ENCODE measurements at places on chromosomes 1 and 21.

- no peak for DNase-seq
Measured at GRCh38 chr1:194846488-194846887, 1660.1 kb upstream of the B3GALT2 start.

DNA sequence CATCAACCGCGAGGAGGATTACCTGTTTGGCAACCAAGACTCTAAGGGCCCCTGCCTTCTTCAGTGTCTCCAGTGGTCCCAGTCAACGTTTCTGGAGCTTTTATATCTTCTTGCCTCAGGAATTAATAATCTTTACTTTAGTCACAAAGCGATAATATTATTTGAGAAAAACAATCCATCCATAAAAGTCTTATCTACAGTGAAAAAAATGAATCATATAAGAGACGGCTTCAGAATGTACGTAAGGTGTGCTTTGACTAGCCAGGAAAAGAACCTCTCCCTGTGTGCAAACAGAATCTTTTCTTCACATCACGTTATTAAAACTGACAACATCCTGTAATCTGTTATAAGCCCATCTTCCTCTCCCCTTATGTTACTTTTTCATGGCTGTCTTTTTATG, at the start of gene REG4:
Gene REG4 (minus strand): TSS at position 74 of the 400 bp plus-strand sequence. CDS start 2,691 bp downstream, outside the sequence.
- no peak for DNase-seq

DNA sequence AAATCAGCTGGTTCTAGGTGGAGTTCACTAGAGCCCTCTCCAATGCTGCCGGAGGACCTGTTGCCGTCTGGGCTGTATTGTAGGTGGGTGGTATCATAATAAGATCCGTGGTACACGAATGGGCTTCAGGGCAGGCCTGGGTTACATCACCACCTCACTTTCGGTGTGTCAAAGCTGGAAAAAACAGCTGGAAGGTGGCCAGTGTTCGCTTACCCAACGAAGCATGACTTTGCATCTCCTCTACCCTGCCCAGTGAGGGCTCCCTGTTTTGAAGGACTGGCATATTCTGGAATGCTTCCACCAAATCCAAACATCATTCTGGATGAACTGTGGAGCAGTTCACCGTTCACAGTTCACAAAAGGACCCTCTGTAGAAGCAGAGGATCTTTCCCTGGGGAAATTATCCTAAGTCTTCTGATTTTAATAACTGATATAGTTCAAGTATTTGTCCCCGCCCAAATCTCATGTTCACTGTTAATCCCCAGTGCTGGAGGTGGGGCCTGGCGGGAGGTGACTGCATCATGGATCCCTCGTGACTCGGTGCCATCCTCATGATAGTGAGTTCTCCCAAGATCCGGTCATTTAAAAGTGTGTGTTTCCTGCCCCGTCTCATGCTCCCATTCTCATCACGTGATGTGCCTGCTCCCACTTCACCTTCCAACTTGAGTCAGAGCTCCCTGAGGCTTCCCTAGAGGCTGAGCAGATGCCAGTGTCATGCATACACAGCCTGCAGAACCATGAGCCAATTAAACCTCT, 429.0 kb downstream of the KIF26B start:
- peak; percentile 75 for DNase-seq

- DNase-seq = peak; percentile 32
Measured at GRCh38 chr1:44354268-44354839, 703 bp downstream of the ERI3 start.

- no peak for DNase-seq
Measured at GRCh38 chr21:32131164-32131563, 147.7 kb downstream of the MIS18A start.

DNA sequence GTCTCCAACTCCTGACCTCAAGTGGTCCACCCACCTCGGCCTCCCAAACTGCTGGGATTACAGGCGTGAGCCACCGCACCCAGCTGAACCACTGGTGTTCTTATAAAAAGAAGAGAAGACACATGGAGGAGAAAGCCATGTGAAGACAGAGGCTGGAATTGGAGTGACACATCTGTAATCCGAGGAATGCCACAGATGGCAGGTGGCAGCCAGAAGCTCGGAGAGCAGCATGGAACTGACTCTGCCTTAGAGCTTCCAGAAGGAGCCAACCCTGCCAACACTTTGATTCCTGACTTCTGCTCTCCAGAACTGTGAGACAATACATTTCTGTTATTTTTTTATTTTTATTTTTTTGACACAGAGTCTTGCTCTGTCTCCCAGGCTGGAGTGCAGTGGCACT, 59.0 kb upstream of the ATP2B4 start:
- no peak for DNase-seq

DNA sequence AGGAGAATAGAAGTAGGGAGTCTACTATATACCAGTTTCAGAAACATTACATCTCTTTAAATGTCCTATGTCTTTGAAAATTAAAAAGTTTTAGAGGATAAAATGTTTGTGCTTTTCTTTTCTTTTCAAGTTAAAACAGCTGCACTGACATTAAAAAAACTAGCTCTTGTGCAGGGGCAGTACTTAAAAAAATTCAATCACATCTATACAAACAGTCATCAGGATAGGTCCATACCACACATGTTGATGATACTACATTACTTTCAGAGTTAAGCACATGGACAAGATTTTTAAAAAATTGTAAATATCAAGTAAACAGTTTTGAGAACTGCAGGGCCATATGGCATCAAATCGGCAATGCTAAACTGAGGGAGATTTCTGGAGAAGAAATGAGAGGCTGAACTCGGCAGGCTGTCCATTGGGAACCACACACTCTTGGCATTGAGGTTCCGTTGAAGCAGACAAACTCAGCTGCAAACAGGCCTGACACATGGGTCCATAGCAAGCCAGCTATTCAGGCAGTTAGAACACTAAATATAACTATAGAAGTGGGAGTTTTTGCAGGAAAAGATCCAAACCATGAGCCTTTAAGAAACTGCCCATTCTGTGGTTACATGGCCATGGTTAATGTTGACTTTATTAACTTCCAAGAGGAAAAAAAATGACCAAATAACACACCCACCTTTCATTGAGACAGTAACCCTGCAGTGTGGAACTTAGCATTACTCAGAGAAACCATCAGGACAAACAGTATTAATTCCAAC, 84.5 kb upstream of the BCL10 start:
- peak; percentile 71 for DNase-seq

- DNase-seq = no peak
Measured at GRCh38 chr1:244397131-244397530, 54.6 kb downstream of the ADSS2 start.

DNA sequence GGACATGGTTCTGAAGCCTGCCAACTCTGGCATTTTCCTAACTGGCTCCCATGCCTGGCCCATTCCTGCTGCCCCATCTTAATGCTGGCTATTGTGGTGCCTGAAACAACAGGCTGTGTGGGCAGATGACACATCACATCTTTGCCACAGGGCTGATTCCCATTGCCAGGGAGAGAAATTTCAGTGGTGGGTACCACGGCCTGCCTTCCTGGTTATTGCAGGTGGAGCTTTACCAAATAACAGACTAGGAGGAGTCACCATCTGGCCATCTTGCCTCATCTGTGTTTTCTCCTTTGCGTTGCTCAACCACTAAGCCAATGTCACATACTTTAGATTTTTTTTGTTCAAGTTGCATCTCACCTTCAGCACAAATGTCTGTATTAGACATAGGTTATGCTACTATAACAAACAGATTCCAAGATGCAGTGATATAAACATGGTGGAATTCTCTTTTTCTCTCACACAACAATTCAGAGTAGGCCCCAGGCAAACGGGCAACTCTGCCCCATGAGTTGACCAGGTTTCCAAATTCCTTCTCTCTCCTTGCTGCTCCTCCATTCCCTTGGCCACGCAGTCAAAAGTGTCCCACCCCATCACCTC, 14.1 kb downstream of the CDA start:
- DNase-seq = peak; percentile 64

- no peak for DNase-seq
Measured at GRCh38 chr1:6965083-6965934, 180.1 kb downstream of the CAMTA1 start.

GRCh38 chr1:224454402-224455055, 19.9 kb upstream of the WDR26 start:
- no peak for DNase-seq

DNA sequence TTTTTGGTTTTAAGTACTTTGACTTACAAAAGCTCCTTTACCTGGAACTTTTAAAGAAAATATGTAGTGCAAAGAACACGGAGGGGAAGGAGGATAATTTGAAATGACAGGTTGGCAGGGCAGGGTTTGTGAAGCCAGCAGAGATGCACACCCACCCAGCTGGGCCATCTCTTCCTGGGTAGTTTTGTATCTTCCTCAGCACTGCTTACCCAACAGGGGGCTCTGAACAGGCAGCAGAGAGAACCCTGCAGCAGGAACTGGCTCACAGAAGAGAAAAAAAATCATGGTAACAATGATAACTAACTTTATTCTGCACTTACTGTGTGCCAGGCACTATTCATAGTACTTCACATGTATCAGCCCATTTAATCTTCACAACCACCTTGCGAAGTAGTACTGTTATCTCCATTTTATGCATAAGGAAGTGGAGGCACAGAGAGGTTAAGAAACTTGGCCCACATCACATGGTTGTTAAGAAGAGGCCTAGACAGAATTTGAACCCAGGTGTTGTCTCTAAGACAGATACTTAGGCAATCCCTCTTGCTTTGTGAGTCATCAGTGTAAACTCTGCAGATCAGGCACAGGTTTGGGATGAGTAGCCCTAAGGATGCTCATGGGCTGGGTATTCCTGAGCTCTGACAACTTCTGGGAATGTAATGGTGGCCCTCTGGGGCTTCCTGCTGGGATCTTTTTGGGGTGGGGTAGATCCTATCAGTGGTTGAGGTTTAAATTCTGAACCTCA, 60.8 kb downstream of the ELK4 start:
- no peak for DNase-seq

DNA sequence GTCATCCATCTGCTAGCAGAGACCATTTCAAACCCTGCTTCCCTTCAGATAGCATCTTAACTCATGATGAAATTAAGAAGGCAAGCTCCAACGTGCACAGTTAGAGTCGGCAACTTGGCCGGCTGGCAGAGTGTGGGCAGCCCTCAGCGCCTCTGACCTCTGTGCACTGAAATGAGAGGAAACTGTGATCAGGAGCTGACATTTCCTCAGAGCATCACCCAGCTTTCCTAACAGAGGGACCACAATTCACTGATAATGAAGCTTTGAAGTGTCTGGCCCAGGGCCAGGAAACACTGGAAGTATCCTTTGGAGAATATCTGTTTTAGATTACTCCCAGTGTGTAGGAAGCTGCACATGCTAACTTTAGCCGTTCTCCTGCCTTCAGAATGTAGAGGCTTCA, 145.0 kb upstream of the ZC3H11B start:
- DNase-seq = peak; percentile 66

- no peak for DNase-seq
Measured at GRCh38 chr21:18228060-18228739, 16.4 kb upstream of the CHODL start.

- DNase-seq = no peak
Measured at GRCh38 chr1:20051218-20051829, 18.7 kb upstream of the PLA2G5 start.

DNA sequence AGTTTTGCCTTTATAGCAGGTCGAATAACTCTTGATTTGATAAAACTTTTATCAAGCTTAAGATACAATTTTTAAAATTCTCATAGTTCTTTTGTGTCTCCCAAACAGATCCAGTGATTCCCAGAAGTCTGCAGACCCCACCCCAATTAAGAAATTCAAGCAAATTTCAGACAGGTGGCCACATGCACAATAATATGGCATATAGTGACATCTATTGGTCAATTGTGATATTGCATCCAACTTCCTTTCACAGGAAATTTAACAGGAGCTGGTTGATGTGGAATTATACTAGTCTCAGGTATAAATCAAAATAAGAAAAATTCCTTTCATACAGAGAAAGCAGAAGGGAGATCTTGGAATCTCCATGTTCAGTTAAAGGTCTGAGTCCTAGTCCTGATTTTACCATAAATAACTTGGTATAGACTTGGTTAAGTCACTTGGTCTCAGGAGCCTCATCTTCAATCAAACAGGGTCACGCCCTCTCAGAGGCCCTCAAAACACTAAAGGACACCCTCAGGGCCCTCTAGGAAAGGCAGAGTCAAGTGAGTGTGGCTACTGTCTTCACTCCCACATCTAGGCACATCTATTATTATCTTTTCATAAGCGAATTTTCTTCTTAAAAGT, 24.1 kb downstream of the PIGM start:
- DNase-seq = peak; percentile 23

- no peak for DNase-seq
Measured at GRCh38 chr21:32966120-32966519, 59.6 kb upstream of the OLIG2 start.

DNA sequence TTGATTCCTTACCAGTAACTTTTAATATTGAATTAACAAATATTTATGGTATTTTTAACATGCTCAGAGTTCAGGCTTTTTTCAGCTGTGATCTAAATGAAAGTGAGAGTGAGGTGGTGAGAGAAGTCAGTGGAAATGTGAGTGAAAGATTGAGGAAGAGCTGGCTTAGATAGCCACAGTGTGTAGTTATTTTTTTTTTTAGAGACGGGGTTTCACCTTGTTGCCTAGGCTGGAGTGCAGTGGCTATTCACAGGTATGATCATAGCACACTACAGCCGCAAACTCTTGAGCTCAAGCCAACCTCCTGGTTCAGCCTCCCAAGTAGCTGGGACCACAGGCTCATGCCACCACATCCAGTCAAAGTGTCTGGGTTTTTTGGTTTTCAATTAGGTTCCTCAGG, 10.9 kb downstream of the RNF11 start:
- DNase-seq = no peak
